ENCODE measurements at places on chromosomes 6 and 20.

GRCh38 chr20:15823718-15824117 is 749.5 kb downstream of the KIF16B start:
- DNase-seq: no peak

GRCh38 chr6:119902681-119903080 is 553.1 kb upstream of the MAN1A1 start:
- no peak for DNase-seq

DNA sequence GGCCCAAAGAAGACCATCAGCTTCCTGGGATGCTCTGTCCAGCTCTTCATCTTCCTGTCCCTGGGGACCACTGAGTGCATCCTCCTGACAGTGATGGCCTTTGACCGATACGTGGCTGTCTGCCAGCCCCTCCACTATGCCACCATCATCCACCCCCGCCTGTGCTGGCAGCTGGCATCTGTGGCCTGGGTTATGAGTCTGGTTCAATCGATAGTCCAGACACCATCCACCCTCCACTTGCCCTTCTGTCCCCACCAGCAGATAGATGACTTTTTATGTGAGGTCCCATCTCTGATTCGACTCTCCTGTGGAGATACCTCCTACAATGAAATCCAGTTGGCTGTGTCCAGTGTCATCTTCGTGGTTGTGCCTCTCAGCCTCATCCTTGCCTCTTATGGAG is 5.1 kb downstream of the OR2H1 start:
- DNase-seq: no peak

- DNase-seq: no peak
Measured at GRCh38 chr6:136763716-136764516, 28.4 kb downstream of the MAP3K5 start.

DNA sequence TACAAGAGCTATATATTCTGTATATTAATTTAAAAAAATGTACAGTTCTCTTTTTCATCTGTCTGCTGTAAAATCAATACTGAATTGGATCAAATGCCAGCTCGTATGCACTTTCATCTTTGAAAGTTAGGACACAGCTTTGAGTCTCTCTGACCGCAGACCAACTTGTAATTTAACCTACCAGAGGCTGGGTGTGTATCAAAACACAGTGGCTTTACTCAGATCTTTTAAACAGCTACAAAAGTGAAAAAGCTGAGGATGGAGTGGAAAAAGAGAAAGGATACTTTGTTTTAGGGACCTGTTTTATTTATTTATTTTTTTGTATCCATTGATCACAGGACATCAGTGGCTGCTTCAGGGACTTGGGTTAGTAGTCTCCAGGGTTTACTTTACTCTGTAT is 44.1 kb downstream of the KIAA0408 start:
- DNase-seq: no peak

DNA sequence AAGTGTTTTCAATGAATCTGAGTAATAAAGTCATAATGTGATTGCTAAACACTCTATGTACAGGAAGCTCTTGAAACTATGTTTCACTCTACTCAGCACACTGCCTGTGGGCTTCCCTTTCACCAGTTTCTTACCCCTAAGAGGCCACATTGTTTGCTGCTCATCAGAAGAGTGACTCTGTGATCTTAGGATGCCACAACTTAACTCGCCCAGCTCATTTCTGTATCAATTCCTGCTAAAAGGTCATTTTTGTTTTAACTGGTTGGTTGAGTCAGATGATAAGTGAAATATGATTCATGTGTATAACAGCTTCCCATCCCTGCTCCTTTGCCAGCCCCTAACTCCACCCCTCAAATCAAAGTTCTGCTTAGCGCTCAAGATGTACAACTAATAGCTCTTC is 9.8 kb upstream of the NDUFAF4 start:
- no peak for DNase-seq

- DNase-seq: peak; percentile 72
Measured at GRCh38 chr6:16205377-16206144, 32.8 kb upstream of the GMPR start.

DNA sequence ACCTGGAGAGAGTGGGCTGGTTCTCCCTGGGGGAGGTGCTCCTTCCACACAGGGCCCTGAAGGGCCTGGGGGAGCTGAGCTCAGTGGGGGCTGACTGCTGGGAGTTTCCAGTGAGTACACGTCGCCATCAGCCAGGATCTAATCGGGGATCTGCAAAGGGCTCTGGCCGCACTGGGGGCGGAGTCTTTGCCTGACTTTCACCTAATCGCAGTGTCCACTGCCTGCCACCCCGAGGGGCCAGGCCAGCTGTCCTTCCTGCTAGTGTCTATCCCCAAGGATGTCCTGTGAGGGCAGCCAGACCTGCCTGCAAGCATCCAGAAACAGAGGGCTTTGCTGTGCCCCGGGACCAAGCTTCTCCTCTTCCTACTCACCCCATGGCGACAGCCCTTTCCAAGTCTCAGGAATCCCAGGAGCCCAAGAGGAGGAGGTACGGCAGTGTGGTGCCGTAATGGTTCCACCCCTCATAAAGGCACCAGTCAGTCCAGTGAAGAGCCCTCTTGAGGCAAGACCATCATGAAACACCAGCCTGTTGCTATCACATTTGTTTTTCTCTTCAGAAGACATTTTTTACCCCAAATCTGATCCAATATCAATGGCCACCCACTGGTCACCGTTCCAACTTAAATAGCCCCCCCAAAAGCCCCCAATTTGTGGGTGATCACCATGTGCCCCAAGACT is 243.1 kb upstream of the ECI2 start:
- no peak for DNase-seq

DNA sequence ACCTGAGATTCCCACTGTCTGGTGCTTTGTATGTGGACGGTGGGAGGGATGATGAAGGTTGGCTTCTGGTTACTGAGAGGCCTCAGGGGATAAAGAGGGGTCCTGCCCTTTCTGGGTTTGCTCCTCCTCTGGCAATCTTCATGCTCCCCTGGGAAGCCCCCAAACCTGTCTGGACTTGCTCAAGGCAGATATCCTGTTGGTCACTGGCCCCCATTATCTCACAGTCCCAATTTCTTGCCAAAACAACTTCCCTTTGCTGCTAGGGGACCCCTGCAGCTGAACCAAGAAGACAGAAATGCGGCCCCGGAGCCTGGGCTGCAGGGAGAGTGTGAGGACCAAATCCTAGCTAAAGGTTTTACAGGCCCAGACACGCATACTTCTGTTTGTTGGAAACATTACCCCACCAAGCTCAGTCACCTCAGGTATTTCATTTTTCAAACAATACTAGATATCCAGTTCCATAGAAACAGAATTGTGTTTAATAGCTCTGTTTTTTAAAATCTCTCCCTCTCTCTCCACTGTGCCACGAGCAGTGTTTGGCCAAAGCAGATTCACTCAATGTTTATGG is 63.4 kb upstream of the MRPS10 start:
- DNase-seq: no peak

DNA sequence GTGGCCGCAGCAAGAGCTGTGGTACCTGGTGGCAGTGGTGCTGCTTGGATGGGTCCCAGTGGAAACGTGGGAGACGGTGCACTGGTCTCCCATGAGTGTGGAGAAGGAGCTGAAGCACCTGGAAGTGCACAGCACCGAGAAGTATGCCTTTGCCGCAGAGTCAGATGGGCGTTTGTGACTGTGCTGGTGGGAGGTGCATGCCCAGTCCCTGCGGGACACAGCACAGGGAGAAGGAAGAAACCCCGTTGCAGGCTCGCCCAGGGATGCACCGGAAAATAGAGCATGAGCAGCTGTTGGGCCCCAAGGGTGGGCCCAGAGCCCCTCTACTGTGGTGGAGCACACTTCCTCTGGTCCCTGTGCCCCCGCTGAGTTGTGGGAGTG is 19.3 kb upstream of the RGS17 start:
- DNase-seq: no peak

DNA sequence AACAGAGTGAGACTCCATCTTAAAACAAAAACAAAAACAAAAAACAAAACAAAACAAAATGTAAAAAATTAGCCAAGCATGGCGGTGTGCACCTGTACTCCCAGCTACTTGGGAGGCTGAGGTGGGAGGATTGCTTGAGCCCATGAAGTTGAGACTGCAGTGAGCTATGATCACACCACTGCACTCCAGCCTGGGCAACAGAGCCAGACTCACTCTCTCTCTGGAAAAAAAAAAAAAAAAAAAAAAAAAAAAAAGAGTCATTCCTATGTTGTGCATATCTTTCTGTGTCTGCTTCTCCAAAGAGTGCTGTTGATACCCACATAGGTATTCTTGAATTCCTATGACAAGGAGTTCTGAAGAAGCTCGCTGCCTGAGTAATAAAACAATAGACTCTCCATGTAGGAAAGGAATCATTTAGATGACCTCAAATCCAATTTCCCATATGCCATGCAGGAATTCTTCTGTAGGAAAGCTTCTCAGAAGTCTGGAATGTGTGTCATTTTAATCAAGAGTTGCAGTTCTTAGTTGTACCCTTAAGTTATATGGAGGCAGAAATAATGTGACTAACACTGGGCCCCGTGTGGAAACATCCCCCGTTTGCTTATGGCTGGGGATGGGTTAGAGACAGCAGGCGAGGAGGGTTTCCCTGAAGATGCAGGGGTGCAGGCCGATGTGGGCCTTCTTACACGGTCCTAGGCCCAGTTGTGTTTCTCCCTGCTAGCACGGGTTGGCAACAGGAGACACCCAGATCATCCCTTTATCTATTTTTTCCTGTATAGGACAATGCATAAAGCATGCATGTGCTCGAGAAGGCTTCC is 79.4 kb downstream of the ZDHHC14 start:
- no peak for DNase-seq

DNA sequence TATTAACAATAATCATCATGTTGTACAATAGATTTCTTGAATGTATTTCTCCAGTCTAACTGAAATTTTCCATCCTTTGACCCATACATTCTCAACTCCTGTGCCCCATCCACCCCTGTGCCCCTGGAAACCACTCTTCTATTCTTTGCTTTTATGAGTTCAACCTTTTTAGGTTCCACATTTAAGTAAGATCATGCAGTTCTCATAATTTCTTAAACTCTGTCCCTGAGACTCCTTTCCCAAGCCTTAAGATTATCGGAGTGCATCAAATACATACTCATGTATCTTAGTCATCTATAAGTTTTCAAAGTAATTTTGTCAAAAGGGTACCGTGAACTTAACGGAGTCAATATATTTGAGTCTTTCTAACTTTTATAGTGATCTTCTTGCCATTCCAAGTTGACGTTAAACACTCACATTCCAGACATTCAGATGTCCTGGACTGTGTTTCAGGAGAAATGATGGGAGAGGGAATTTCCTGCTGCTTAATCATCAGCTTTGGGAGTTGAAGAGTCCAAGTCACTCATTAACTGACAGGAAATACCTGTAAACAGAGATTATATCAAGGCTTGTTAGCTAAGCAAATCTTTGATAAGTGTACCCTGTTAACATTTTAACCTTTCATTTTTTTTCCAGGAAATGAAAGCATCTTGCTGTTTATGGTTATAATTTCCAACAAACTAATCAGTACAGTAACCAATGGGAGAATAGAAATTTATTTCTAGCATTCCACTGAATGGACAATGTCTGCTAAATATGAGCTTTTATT is 73.3 kb downstream of the ADGRG6 start:
- no peak for DNase-seq

DNA sequence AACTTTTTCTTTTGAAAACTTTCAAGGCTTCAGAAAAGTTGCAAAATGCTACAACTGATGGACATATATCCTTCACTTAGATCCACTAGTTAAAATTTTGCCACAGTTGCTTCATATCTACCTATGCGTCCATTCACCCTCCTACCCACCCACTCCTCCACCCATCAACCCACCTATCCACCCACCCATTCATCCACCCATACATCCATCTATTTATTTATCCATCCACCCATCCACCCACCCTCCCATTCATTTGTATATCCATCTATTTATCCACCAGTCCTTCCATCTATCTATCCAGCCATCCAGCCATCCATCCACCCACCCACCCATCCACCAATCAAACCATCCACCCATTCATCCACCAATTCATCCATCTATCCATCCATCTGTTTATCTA is 13.6 kb downstream of the BPIFB4 start:
- DNase-seq: no peak

- no peak for DNase-seq
Measured at GRCh38 chr6:4280707-4281106, 145.3 kb upstream of the ECI2 start.

GRCh38 chr6:33320315-33321181 is 3.0 kb upstream of the ZBTB22 start:
- no peak for DNase-seq

GRCh38 chr6:104381907-104382306 is 477.8 kb downstream of the HACE1 start:
- no peak for DNase-seq

DNA sequence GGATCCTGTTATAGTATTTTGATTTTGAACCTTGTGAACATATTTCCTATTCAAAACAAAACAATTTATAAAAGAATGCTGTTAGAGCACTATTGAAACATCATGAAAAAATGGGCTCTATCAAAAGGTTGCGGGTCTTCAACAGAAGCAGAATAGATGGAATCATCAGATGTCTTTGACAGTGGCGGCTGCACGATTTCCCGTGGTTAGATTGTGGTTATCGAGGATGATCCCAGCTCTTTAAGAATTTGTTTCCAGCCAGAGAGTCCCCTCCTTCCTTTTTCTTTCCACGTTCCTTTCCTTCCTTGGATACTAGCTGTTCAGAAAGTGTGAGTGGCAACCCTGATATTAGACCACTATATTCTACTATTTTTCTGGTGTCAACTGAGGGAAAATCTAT is 163.4 kb downstream of the FARS2 start:
- DNase-seq: no peak

- no peak for DNase-seq
Measured at GRCh38 chr6:75505424-75505823, 11.8 kb upstream of the FILIP1 start.

DNA sequence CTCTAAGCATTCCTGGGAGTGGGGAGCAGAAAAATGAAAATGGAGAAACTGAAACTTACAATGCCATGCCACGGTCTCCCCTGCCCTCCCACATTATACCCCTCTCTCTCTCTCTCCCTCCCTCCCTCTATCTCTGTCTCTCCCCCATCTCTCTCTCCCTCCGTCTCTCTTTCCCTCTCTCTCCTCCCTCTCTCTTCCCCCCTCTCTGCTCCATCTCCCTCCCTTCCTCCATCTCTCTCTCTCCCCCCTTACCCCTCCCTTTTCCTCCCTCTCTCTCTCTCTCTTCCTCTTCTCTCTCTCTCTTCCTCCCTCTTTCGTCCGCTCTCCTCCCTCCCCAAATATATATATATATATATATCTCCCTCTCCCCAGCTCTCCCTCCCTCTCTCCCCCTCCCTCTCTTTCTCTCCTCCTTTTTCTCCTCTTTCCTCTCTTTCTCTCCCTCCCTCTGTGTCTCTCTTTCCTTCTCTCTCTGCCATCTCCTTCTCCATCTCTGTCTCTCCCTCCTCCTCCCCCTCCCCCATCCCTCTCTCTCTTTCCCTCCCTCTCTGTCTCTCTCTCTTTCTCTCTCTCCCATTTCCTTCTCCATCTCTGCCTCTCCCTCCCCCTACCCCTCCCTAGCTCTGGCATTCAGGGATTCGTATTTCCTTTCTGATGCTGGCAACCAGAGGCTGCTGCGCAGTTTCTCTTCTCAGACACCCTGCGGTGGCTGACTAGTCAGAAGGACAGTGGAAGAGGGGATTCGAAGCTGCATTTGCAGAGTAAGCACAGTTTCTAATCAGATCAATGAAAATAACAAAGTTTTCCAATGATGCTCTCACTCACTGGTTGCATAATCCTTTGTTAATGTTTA is 13.9 kb upstream of the VAPB start:
- no peak for DNase-seq
